ENCODE measurements at places on chromosomes 3 and 15. TPM values are rescaled to one million over a fixed set of nuclear protein-coding genes. Genes with fewer than 3 reads are reported as not detected.
A peak's percentile ranks its signal among the peaks of the same experiment; 100 is the strongest.

- H3K4me3 ChIP-seq: no peak overlapping the region
- DNase-seq: no peak
- H3K4me1 ChIP-seq: no peaks in the 10 kb centered on the region
- H3K36me3 ChIP-seq: peaks cover 19% of the 10 kb centered on the region
Observed at GRCh38 chr3:41216422-41216821, 17.1 kb downstream of the CTNNB1 start.

DNA sequence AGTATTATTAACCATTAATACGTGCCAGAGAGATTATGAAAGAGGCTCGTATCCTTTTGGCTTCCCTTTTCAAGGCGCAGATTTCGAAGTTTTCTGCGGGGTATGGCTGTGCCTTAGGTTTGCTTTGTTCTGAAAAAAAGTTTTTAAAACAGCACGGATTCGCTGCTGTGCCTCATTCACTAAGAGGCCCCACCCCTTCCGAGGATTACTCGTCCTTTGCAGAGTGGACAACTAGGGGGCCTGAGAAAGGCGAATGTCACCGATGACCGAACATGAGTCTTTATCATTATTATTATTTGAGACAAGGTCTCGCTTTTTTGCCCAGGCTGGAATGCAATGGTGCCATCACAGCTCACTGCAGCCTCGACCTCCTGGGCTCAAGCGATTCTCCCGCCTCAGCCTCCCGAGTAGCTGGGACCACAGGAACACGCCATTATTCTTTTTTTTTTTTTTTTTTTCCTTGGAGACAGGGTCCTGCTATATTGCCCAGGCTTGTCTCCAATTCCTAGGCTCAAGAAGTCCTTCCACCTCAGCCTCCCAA is 684 bp upstream of the RPS27L start:
- peaks cover 12% of the 10 kb centered on the region for H3K36me3 ChIP-seq
- H3K4me1 ChIP-seq: no peaks in the 10 kb centered on the region
- peak overlapping the region; percentile 83 for H3K27ac ChIP-seq
- H3K27me3 ChIP-seq: no peaks in the 10 kb centered on the region
- peak; percentile 80 for DNase-seq

- H3K4me3 ChIP-seq: no peak overlapping the region
- H3K27ac ChIP-seq: no peak overlapping the region
- H3K36me3 ChIP-seq: no peaks in the 10 kb centered on the region
- H3K4me1 ChIP-seq: no peaks in the 10 kb centered on the region
- H3K27me3 ChIP-seq: no peaks in the 10 kb centered on the region
Observed at GRCh38 chr3:50994537-50994936, 319.8 kb downstream of the DOCK3 start.

DNA sequence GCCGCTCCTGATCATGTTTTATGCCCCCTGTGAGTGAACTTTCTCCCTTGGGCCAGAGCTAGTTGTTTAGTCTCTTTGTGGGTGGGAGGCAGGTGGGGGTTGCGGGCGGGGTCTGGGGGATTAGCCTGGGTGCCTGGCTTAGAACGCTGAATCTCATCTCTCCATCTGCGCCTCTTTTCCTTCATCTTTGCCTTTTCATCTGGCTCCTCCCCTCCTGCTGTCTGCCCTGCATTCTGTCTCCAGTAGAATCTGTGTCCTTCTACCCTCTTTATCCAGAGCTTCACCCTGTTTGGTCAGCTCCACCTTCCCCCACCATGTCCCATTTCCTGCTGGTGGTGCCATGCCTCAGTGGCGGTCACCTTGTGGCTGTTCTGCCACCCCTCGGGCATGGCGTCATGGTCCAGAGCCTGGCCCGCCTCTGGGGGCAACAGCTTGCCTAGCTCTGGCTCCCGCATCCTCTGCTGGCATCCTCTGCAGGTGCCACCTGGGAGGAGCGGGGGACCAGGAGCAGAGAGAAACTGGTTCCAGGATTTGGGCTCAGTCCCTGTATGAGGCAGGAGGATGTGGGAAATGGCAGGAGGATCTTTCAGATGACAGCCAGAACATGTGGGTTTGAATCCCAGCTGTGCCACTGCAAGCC is 44.3 kb downstream of the PDIA5 start:
- DNase-seq: no peak
- no peak overlapping the region for H3K4me3 ChIP-seq
- H3K36me3 ChIP-seq: peaks cover 91% of the 10 kb centered on the region
- no peaks in the 10 kb centered on the region for H3K27me3 ChIP-seq

DNA sequence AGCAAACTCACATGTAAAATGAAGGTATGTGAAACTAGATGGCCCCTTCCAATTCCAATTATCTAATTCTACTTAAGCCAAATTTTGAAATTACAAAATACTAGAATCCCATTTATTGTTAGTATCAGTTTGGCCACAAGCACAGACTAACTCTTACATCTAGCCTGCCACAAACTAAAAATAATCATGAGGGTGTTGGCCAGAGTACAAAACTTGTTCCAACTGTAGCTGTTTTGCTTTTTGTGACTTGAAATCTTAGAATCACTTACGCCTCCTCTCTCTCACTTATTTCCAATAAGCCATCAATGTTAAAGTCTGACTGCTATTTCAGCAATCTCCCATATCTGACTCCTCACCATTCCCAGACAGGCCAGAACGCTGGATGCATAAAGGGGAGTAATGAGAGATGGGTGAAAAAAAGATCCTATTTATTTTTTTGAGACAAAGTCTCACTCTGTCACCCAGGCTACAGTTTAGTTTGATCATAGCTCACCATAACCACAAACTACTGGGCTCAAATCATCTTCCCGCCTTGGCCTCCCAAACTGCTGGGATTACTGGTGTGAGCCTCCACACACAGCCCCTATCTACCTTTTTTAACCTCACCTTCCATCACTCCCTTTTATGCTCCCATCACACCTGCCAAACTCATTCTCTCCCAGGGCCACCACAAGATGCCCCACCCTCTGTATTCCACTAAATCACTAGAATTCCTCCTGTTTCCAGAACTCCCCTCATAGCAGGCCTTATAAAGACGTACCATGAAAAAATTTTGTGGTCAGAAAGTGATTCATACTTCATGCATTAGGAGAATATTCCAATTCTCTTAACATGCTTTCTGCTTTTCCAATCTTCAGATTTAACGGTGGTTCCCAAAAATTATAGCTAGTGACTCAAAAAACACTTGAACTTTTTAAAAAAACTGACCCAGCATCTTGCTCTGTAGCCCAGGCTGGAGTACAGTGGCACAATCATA is 36.5 kb downstream of the ATOSA start:
- H3K36me3 ChIP-seq: no peaks in the 10 kb centered on the region
- H3K4me1 ChIP-seq: no peaks in the 10 kb centered on the region
- DNase-seq: no peak
- no peaks in the 10 kb centered on the region for H3K27me3 ChIP-seq
- no peak overlapping the region for H3K4me3 ChIP-seq

DNA sequence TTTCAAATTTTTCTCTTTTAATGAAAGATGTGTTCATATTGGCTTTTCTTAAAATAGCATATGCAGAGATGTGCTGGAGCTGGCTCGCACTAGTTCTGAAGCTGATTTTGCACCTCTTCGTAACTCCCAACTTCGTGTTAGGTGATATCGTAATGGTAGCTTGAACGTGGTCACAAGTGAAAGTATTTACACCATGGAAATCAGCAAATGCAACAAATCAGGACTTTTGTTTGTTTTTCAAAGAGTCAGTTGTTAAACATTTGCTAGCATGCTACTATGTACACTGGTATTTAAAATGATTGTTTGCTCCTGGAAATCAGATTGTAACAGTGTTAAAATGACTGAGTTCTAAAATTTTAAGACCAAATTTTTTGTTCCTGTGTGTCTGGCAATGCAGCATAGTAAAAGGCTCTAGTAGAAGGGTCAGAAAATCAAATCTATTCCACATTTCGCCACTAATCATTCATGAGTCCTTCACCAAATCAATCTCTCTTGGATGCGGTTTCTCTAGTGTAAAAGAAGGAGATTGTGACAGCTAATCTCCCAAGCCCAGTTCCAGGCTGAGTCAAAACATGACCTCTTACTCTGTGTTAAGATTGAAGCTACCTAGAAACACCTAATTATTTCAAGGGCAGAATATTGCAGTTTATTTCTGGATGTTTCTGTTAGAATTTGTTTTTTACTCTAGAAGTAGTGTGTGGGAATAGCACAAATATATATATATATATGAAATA is 34.3 kb upstream of the CMC1 start:
- H3K27ac ChIP-seq: no peak overlapping the region
- no peaks in the 10 kb centered on the region for H3K27me3 ChIP-seq
- DNase-seq: no peak
- no peaks in the 10 kb centered on the region for H3K36me3 ChIP-seq

DNA sequence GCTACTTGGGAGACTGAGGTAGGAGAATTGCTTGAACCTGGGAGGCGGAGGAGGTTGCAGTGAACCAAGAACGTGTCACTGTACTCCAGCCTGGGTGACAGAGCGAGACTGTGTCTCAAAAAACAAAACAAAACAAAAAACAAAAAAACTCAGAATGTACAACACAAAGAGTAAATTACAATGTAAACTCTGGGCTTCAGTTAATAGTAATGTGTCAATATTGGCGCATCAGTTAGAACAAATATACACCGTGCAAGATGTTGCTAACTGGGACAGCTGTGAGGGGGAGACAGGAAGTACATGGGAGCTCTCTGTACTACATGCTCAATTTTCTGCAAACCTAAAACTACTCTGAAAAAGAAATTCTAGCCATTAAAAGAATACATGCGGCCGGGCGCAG is 23.5 kb upstream of the TRPM1 start:
- no peaks in the 10 kb centered on the region for H3K36me3 ChIP-seq
- no peaks in the 10 kb centered on the region for H3K4me1 ChIP-seq
- no peak for DNase-seq
- H3K27ac ChIP-seq: no peak overlapping the region
- H3K27me3 ChIP-seq: no peaks in the 10 kb centered on the region

- H3K4me3 ChIP-seq: no peak overlapping the region
- no peaks in the 10 kb centered on the region for H3K4me1 ChIP-seq
- DNase-seq: peak; percentile 44
- H3K36me3 ChIP-seq: peaks cover 6% of the 10 kb centered on the region
- H3K27ac ChIP-seq: no peak overlapping the region
Observed at GRCh38 chr3:13491206-13491974, 11.3 kb downstream of the HDAC11 start.

GRCh38 chr3:122773944-122774509 is 19.6 kb downstream of the HSPBAP1 start:
- H3K4me1 ChIP-seq: no peaks in the 10 kb centered on the region
- H3K36me3 ChIP-seq: peaks cover 4% of the 10 kb centered on the region
- no peak for DNase-seq
- no peaks in the 10 kb centered on the region for H3K27me3 ChIP-seq

DNA sequence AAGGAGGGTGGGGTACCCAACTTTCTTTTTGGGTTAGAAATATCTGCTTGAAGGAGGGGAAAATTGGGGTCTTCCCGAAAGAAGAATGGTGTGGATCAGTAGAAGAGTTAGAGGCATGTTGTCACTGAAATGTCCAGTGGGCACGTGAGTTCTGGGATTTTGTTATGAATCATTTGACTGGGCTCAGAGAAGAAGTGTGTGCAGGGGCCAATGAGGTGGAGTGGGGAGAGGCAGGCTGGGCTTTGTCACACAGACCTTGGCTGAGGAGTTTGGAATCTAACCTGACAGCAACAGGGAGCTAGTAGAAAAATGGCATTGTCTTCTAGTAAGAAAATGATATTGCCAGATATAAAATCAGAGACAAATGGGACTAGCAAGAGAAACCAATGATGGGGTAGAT is 436.8 kb downstream of the MFSD1 start:
- H3K27me3 ChIP-seq: no peaks in the 10 kb centered on the region
- no peaks in the 10 kb centered on the region for H3K36me3 ChIP-seq
- no peak overlapping the region for H3K4me3 ChIP-seq
- H3K27ac ChIP-seq: peak overlapping the region; percentile 84

Gene HACL1
- total RNA-seq: 41.8 TPM

Gene SERINC4
- total RNA-seq: 0.15 TPM

Gene CAND2
- 7.8 TPM for total RNA-seq

Gene OIP5
- 8.5 TPM for total RNA-seq

Gene PRSS50
- 0.63 TPM for total RNA-seq

Gene MYZAP
- 0.33 TPM for total RNA-seq

Gene TMCO5A
- not detected for total RNA-seq

Gene OSBPL10
- 23.8 TPM for total RNA-seq

All from endodermal cell (in vitro differentiated cells).